ENCODE measurements at places on chromosomes 7 and 10.

DNA sequence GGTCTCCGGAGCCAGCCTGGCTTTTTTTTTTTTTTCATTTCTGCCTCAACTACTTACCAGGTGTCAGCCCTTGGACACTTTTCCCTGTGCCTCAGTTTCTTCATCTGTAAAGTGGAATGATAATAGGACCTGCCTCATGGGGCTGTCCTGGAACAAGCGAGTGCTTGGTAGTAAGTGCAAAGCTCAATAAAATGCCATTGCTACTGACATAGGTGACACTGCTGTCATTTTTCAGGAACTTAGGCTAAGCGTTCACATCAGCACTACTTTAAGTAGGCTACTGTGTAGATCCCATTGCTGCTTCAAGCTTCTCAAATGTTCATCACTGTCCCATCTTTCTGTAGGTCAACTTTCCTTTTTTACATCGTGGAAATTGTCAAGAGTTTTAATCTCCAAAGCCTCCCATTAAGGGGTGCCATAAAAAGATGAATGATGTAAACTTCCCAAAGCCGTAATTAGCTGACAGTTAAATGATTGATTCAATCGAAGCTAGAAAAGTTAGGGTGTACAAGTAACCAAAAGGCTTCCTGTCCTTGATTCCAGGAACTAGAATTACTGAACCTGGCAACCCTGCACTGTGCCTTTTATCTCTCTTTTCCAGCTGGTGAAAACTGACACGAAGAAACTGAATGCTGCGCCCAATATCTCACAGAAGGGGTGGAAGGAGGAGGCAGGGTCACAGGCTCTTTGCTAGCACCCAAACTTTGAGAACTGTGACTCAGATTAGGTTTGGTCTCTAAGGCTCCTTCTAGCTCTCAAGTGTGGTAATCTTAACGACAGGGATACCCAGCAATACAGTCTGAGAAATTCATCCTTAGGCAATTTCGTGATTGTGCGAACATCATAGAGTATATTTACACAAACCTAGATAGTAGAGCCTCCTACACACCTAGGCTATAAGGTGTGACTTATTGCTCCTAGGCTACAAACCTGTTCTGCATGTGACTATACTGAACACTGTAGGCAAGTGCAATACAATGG is 861 bp upstream of the USP6NL start:
- no peak for DNase-seq

GRCh38 chr7:135414850-135415439 is 95.0 kb downstream of the CNOT4 start:
- no peak for DNase-seq

- DNase-seq = peak; percentile 26
Measured at GRCh38 chr10:17206210-17206709, 4.8 kb upstream of the TRDMT1 start.

DNA sequence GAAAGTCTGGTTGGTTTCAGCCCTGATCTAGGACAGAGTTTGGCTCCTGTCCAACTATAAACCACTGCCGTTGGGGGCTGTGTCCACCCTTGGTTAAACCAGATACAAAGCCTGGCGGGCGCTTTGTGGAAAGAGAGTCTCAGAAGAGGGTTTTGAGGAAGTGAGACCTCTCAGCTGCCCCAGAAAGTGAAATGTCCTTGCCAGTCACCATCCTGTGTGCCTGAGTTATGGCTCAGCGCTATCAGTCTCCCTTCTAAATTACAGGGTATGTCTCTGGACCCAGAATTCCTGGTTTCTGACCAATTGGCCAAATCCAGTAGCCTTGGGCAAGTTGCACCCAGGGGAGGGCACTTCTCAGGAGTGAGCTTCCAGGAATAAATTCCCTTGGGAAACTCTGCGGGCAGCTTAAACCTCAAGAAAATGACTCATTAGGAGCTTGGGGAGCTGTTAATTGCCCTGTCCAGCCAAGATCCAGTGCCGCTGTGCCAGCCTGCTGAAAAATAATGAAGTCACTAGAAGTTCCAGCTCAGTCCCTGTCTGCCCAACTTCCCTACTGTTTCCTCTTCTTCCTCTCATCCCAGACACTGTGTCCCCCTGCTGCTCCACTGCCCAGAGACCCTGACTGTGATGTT is 66.7 kb upstream of the PDZD8 start:
- DNase-seq = no peak

DNA sequence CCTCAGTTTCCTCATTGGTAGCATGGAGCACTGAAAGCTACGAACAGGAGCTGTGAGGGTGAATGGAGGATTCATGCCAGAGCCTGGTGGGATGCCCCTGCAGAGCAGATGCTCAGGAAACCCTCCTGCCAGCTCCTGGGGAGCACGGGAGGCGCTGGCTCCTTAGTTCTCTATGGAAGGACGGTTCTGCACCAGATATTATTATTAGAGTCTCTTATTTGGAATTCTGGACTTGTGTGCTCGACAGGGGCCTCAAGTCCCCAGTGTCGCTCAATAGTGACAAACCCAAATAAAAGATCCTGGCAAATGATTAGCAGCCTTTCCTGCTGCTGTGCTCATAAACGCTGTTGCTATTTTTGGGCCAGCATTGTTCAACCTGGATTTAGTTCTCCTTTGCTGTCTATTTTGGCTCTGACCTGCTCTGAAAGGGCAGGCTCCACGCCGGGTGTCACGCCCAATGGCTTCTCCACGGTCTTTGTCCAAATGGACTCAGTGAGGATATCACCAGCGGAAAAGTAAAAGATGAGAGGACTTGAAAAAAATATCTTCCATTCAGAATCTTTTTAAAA is 23.0 kb upstream of the KLF6 start:
- DNase-seq = no peak

- no peak for DNase-seq
Measured at GRCh38 chr10:48294431-48294830, 12.0 kb upstream of the MAPK8 start.
